ENCODE measurements at places on chromosomes 3 and 15.

GRCh38 chr3:27556887-27557286 is 72.7 kb upstream of the SLC4A7 start:
- DNase-seq: peak; percentile 31

- no peak for DNase-seq
Measured at GRCh38 chr3:84991422-84991900, 32.7 kb downstream of the CADM2 start.

DNA sequence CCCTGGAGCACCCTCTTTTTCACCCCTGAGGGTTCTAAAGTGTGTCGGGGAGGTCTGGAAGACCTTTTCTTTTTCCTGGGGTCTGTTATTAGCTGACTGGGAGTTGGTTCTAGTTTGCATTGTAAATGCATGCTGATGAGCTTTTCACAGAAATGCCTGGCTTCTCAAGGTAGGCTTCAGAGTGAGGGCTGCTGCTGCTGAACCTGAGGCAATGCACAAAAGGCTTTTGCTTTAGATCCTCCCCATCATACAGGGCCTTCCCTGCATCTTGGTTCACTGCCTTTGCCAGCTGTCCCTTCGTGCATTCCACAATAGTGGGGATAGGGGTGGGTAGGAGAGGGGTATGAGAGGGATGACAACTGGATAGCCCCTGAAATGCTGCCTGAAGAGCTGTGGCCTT is 46.6 kb downstream of the FAH start:
- no peak for DNase-seq

GRCh38 chr3:181771120-181771519 is 59.4 kb downstream of the SOX2 start:
- no peak for DNase-seq

DNA sequence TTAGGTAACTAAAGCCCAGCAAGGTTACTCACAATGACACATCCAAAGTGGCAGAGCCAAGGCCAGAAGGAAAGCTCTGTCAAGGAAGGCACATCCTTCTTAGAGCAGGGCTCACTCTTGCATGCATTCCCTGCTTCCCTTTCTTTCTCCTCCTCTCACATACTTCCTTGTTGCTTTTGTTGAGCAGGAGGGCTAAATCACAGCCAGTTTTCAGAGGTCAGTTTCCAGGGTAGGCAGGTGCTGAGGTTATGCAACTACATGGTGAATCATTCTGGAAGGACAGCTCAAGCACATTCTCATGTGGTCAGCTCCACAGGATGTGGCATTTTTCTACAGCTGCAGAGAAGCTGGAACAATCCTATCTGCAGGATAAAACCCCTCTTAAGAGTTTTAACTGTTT is 275.6 kb downstream of the ZNF621 start:
- DNase-seq: no peak

GRCh38 chr15:77309392-77309791 is 110.5 kb downstream of the PEAK1 start:
- DNase-seq: no peak

DNA sequence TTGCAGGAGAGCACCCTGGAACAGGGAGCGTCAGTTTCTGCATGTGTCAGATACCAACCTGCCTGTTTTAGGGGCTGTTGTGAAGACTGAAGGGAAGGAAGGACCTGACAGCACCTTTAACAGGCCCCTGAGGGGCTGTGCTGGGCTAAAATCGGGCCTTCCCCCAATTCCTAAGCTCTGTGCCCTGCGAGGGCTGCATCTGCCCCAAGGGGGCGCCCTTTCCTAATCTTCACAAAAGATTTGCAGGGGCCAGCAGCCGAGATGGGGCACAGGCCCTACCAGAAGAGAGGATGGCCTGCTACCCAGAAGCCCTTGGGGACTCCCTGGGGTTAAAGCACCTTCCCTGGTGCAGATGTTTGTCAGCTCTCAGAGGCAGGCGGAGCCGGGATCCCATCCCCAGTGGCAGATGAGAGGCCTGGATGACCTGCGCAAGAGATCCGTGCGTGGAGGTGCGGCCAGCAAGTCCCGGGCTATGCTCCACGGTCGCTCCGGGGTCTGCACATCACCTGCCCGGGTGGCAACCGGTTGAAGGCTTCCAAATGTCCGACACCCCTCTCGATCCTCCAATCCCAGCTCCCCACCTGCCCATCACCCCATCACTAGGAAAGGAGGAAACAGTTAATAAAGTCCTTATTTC is 53.6 kb downstream of the RHCG start:
- no peak for DNase-seq

GRCh38 chr3:172577987-172578570 is 54.8 kb upstream of the TNFSF10 start:
- DNase-seq: no peak

DNA sequence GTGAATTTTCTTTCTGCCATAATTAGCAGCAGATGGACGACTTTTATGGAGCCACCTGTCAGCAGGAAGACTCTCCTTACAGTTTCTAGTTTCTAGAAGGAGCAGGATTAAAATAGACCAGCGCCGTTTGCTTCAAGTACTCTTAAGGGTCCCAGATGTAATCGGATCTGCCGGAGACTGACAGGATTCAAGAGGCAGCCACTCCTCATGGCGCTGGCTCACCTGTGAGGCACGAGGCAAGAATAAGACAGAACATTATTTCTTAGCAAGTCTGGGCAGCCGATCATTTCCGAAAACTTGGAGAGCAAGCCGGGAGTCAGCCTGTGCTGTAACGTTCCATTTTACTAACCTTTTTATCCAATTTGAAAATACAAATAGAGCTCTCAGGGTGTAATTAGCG is 410.4 kb upstream of the RORA start:
- no peak for DNase-seq

DNA sequence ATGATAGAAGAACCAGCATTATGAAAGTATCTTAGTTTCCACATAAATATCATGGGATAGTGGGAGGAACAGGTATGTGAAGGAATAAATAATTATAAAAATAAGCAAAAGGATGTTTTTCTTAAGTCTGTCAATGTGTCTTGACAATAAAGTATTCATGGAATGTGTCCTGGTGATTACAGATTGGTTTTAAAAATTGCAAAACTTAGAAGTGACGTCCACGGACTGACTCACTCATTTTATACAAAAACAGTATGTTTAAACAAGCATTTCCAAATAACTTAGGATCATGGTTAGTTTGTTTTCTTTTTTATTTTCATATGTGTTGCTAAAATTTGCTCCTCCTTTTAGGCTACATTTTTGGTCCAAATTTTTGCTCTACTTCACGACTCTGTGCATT is 687.0 kb upstream of the NECTIN3 start:
- DNase-seq: no peak

DNA sequence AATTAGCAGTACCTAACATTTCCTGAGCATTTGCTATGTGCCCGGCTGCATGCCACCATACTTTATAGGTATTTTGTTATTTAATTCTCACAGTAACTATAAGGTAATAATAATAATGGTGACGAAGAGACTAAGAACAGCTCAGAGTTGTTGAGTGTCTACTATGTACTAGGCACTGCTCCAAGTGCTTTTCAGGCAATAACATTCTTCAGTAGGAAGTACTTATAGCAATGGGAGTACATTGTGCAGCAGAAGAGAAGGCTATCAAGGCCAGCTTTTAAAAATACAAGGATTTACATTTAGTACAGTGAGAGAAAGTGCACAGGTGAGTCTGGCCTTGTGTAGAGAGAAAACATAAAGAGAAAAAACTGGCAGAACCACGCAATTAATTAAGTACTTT is 647.4 kb downstream of the FHIT start:
- DNase-seq: no peak
